ENCODE measurements at places on chromosomes 11 and 22.

GRCh38 chr11:76823481-76824028 is 37.2 kb upstream of the ACER3 start:
- DNase-seq: no peak

GRCh38 chr22:19590696-19591095 is 66.5 kb upstream of the CLDN5 start:
- DNase-seq: no peak

- no peak for DNase-seq
These were observed 38.4 kb downstream of the FDX1 start for GRCh38 chr11:110468121-110468520.

GRCh38 chr11:99383648-99384245 is 363.0 kb downstream of the CNTN5 start:
- DNase-seq: no peak

DNA sequence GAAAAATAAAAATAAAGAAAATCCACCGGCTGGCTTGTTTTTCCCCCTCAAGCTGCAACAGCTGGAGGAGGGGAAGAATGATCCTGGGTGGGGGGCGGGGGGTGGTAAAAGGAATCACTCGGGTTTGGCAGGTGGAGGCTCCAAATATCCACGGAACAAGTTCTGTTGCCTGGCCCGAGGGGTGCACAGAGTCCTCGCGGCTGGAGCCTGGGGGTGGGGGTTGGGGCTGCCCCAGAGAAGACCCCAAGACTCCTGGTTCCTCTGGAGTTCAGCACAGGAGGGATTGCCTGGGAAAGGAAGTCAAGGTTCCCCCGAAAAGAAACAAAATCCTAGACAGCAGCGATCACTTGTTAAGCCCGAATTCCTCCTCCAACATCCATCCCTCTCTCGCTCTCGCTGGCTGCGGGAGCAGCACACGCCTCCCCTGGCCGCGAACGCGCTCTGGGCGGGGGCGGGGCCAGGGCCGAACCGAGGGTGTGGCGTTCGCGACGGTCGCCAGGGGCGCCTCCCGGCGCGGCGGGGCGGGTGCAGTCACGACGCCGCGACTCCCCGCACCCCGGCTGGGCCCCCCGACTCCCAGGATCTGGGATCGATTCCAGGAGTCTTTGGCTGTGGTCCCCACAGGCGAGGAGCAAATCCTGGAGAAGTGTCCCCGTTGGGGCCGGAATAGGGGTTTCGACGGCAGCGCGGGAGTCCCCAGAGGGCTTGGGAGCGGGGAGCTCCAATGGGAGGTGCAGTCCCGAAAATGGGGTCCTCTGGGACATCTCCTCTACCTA is at the start of gene KCNA4:
Gene KCNA4, minus strand, starts transcription at position 443 of the 776 bp plus-strand sequence. CDS start 4,352 bp downstream, outside the sequence.
- DNase-seq: no peak

- no peak for DNase-seq
These were observed 259.9 kb upstream of the CTSC start for GRCh38 chr11:88597387-88597786.

DNA sequence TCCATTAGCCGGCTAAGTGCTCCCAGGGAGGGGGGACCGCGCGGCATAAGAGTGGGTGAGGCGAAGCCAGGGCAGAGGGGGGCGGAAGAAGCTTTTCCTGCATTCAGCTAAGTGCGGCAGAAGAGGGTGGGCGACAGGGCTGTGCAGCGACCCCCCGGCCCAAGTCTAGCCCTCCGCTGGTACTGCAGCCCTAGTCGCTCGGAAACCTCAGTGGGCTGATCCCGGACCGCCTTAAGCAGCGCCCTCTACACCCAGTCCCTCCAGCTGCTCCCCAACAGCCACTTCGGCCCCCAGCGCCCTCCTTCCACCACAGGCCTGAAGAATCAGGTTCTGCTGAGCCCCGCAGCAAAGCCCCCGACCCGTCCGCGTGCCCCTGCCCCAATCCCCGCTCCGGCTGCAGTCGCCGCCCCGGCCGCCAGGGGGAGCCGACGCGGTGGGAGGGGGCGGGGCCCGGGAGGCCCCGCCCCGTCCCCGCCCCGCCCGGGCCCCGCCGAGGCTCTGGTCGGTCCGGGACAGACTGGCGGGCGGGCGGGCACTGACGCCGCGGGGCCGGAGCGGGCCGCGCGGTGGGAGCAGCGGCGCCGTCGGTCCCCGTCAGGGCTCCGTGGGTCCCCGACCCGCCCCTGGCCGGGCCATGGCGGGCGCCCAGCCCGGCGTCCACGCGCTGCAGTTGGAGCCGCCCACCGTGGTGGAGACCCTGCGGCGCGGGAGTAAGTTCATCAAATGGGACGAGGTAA is at the start of gene PLCB3:
Gene PLCB3, plus strand, starts transcription at position 515 of the 737 bp plus-strand sequence. Its CDS starts 120 bp downstream, at position 635.
- no peak for DNase-seq

DNA sequence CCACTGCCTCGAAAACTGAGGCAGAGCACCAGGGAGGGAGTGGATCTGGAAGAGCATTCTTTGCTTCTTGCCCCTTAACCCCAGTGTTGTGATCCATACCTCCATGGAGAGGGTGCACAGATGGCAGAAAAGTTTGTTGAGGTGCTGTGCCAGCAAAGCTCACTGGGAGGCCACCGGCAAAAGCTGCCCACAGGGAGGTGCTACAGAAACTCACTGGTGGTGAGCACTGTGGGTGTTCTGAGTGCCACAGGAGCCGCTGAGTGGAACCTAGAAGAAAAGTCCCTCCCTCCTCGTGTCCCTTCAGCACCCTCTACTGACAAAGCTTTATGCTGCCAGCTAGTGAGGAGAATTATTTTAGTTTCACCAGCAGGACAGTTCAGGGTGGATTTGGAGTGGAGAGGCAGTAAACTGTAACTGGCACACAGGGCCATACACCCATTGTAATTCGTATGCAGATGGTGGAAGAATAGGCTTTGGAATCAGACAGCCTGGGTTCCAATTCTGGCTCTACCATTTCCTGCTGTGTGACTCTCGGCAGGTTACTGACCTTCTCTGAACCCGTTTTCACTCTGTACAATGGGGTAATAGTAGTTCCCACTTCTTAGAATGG is 84.6 kb downstream of the SWAP70 start:
- DNase-seq: no peak

DNA sequence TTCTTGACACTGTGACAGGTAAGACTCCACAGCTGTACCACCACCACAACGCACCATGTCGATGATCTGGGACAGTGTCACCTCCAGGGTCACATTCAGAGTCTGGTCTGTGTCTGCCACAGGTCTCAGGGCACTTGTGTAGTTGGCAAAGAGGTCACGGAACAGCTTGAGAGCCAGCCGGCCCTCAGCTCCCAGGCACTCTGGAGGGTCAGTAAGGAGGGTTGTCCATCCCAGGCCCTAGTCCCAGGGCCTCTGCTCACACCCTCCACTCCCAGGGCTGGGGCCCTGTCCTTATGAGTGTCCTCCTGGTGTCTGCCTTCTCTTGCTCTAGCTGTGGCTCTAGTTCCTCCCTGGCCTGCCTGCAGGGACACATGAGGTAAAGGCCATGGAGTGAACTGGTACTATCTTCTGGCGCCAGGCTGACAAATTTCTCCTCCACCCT is 1.4 kb downstream of the CHRNA10 start:
- no peak for DNase-seq

DNA sequence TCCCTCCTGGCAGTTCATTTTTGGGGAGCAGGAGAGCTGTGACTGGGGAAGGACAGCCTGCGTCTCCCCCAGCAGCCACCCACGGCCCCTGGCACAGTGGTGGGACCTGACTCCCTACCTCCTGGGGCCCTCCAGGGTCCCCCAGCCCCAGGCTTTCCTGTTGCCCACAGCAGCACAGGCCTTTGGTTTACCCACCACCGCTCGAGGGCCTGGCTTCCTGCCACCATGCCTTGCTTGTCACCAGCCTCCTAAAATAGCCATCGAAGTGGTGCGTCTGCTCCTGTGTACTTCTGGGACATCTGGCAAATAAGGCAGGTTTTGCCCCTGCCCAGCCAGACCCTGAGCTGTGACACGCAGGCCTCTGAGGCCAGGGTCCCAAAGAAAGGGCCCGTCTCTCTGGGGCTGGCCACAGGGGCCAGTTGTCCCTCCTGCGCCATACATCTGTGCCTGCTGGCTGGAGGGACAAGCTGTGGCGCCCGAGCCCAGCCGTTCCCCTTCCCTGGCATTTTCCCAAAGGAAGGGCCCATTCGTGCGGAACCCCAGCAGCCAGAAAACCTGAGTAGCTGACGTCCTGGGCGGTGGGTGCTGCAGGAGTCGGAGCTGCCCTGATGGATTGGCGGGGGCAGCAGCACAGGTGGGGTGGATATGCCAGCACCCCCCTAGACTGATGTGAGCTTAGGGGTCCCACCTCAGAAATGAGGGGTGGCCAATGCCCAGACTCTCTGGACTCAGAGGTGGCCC is 14.6 kb downstream of the PHLDA2 start:
- DNase-seq: no peak

DNA sequence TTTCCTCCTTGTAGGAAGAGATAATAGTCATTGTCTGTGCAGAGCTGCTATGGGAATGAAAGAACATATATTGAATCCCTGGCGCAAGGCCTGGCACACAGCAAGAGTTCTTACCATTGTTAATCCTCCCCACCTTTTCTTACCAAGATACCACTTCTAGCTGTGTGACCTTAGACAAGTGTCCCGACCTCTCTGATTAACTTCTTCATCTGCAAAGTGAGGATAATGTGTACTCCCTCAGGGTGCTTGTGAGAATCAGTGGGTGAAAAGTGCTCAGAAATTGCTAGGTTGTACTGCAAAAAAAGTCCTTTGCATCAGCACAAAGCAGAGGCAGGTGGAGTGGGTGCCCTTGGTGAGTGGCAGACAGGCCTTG is 3.7 kb upstream of the CST6 start:
- DNase-seq: no peak

- DNase-seq: no peak
These were observed 90.5 kb downstream of the UBASH3B start for GRCh38 chr11:122746050-122746478.

GRCh38 chr11:19868281-19868821 is 155.7 kb downstream of the NAV2 start:
- peak; percentile 81 for DNase-seq

DNA sequence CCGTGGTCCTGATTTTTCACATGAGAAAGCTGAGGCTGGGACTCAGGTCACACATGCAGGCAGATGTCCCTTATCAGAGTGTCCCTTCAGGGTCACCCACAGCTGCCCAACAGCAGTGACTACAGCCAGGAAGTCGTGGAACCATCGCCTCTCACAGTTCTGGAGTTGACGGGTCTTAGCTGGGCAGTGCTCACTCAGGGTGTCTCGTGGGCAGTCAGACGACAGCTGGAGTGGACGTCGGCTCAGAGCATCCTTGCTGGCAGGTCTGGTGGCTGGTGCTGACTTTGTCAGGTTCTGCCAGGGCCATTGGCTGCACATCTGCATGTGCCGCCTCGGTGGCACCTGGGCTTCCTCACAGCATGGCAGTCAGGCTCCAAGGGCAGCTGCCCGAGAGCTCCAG is 35.6 kb upstream of the TH start:
- no peak for DNase-seq

- no peak for DNase-seq
These were observed 35.4 kb upstream of the SMIM38 start for GRCh38 chr11:69120096-69120875.

DNA sequence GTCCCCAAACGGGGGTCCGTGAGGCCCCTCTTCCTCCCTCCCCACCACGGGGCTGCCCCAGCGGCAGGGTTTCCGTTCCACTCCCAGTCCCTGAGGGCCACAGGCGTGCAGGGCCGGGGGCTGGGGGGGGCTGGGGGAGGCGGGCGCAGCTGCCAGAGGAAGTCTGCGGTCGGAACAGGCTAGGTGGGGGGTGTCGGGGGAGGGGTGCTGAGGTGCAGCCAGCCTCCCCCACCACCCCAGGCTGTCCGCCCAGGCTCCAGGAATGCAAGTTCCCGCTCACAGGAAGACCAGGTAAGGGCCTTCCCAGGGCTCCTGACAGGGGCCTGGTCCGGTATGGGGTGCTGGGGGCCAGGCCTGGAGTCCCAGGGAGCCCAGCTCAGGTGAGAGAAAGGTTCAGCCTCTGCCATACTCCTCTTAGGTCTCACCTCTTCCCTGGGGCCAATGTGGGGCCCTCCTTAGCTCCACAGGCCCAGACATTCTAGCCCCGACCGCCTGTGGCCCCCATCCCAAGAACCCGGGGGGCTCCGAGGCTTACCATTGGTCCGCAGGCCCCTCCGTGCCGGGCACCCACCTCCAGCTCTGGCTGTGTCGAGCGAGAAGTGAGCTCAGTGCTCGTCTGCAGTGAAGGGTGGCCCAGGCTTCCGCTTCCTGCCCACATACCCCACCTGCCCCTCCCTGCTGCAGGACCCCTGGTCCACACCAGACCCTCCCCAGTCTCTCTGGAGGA is at the start of gene PTPRCAP:
Gene PTPRCAP, minus strand, starts transcription at position 601 of the 727 bp plus-strand sequence. Its CDS starts 63 bp downstream, at position 538.
- DNase-seq: no peak

GRCh38 chr11:99197477-99197876 is 176.7 kb downstream of the CNTN5 start:
- no peak for DNase-seq

DNA sequence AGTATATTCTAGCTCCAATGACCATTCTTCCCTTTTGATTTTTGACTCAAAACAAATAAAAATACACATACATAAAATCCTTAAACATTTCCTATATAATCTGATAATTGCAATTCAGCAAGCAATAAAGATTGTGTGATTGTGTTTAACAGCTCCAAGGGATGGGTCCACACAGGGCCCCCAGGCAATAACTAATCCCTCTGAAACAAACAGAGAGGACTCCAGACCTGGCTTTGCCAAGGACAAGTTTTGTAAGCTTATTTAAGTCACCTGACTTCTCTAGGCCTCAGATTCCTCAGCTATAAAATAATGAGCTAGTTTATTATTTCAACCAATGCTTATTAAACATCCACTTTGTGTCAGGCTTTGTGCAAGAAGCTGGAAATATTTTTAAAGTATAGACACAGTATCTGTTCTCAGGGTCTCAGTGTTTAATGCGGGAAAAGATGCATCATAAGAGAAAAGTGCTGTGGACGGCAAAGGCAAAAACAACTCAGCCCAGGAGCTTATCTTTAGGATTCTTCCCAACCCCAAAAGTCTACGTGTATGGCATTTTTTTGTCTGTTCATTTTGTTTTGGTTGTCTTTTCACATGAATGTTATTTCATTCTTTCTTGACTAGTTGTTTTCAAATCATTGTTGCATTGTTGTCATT is 20.1 kb downstream of the FZD4 start:
- DNase-seq: no peak

DNA sequence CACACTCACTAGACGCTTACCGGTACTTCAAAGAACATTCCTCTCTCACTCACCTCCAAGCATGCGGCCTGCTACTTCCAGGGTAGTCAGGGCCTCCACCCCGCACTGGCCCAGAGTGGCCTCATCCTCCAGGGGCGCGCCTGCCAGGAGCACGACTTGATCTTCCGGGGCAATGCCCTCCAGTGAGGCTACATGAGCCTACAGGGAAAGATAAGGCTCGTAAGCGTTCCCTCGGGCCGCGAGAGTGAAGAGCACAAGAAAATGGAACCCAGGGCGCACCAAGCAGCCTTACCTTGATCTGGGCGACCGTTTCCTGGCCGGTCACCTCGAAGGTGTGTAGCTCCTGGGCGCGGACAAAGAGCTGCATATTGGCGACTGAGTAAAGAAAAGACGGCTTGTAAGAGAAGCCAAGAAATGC is 478 bp downstream of the FAU start:
- DNase-seq: no peak
